Pericardium fibroblast (primary cell): ENCODE measurements at places on chromosomes 11 and 22. TPM values are rescaled to one million over a fixed set of nuclear protein-coding genes. Genes with fewer than 3 reads are reported as not detected.

Gene OR5A1
- total RNA-seq: not detected in 2 replicates

Gene NXPE1
- not detected in 2 replicates for total RNA-seq

Gene IGSF22
- not detected in 2 replicates for total RNA-seq

Gene DENND6B
- 6.6 and 8.5 TPM in 2 replicates for total RNA-seq

Gene CRYBB2
- not detected in 2 replicates for total RNA-seq

Gene OR56A1
- total RNA-seq: not detected in 2 replicates

Gene C11orf65
- 0.09 and 3.6 TPM in 2 replicates for total RNA-seq
